ENCODE measurements at places on chromosomes 6 and 20.

- DNase-seq: no peak
Measured at GRCh38 chr6:135403584-135403983, 94.0 kb downstream of the AHI1 start.

- no peak for DNase-seq
Measured at GRCh38 chr20:42949950-42950349, 239.8 kb downstream of the PTPRT start.

- DNase-seq: no peak
Measured at GRCh38 chr20:50913690-50914375, 17.4 kb downstream of the ADNP start.

- DNase-seq: no peak
Measured at GRCh38 chr6:52161689-52162438, 24.3 kb upstream of the IL17A start.

- DNase-seq: no peak
Measured at GRCh38 chr6:37251211-37251780, 6.3 kb upstream of the TBC1D22B start.

- DNase-seq: no peak
Measured at GRCh38 chr20:7930343-7930742, 9.9 kb downstream of the HAO1 start.

All from left renal cortex interstitium (tissue), 4 donors.